Bone marrow (tissue), 2 donors: ENCODE measurements at places on chromosomes 6 and 20.

GRCh38 chr6:73200735-73201134, 24.6 kb downstream of the KHDC1L start:
- no peak for DNase-seq

DNA sequence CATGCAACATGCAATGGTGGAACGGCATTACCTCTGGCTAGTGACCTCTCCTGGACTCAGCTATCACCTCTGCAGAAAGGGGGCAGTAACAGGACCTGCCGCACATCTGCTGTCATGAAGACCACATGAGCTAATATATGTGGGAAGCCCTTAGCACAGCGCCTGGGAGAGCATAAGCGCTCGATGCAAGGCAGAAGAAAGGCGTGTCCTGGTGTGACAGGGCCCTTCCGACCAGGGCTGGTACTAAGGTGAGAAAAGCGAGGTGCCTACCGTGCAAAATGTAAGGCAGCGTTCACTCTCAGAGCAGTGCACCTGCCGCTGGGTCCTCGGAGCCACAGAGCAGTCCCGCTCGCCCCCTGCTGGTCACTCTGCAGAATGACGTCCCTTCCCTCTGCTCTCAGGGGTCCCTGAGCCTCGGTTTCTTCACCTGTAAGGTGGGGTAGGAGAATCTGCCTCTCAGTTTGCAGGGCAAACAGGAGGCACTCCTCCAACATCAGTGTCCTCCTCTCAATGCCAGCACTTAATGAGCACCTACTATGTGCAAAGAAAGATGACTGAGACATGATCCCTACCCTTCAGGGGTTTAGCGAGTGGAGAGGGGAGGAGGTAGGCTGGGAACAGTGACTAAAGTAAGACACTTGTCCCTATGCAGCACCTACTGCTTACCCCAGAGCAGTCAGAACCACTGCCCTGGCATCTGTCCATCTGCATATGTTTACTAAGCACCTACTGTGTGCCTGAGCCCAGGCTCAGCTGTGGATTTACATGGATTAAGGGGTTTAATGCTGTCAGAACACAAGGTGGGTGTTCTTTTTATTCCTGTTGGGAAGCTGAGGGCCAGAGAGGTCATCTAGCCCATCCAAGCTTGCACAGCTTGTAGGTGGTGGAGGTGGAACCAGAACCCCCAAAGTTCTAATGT, 41.1 kb upstream of the PTGIS start:
- DNase-seq: peak; percentile 48

- DNase-seq: no peak
Measured at GRCh38 chr6:43665376-43665775, 20.5 kb downstream of the RSPH9 start.

- DNase-seq: no peak
Measured at GRCh38 chr6:34697904-34698559, 1.5 kb upstream of the ILRUN start.

- peak; percentile 24 for DNase-seq
Measured at GRCh38 chr6:27518881-27519795, 46.2 kb upstream of the ZNF184 start.

DNA sequence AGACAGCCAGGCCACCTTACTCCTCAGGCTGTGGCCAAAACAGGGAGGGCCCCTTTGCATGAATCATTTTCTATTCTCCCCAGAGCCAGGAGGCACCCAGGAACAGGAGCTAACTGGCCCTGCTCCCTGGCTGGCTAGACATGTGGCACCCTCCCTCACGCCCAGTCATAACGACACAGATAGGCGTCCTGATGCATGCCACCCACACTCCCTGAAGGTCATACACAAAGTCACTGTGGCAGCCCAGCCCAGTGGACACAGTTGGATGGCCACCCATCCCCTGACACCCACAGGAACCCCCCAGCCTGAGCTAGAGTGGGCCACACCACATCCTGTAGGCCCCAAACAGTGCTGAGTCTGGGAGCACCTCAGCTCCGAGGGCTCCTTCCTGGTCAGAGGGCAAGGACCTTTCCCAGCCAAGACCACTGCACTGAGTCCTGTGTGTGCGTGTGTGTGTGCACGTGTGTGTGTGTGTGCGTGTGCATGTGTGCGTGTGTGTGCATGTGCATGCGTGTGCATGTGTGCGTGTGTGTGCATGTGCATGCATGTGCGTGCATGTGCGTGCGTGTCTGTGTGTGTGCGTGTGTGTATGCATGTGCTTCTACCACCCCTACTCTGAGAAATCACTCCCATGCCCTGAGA, 21.6 kb downstream of the TFEB start:
- DNase-seq: no peak

DNA sequence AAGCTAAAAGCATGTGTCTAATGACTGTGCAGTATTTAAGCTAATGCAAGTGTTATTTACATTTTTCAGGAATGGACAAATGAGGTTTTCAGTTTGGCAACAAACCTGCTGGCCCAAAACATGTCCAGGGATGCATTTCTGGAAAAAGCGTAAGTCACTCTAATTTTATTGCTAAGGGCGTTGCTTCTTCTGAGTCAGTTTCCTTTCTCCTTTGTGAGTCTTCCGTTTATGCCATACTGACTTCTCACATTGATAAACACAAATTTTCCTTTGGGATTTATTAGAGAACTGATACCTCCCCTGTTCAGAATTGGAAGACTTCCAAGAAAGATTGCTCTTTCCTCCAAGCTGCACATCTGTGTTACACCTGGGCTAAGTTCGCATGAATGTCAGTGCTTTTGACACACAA, 422.9 kb upstream of the PLCB4 start:
- no peak for DNase-seq

- no peak for DNase-seq
Measured at GRCh38 chr6:66065313-66065712, 358.3 kb upstream of the EYS start.

GRCh38 chr6:125919618-125920017, 37.0 kb upstream of the HINT3 start:
- DNase-seq: no peak

- no peak for DNase-seq
Measured at GRCh38 chr6:209432-210103, 82.7 kb upstream of the DUSP22 start.

DNA sequence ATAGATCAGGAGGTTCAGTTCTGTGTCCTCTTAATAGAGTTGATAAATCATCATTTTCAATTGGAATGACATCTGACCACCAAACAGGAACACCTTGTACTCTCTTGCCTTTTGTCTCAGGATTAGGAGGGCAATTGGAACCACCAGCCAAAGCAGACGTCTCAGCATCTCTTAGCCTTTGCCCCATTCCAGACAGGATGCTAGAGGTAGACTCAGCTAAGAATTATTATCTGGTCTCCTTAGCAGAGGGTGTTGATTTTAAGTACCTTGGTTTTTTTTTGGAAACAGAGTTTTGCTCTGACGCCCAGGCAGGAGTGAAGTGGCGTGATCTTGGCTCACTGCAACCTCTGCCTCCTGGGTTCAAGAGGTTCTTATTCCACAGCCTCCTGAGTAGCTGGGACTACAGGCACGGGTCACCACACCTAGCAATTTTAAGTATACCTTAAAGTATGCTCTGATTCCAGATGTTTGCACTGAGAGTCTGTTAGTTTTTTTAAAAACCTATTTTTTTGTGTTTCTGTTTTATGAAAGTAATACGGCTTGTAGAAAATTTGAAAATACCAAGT, 28.0 kb upstream of the ELOVL5 start:
- no peak for DNase-seq

GRCh38 chr20:62420846-62421715, 6.3 kb downstream of the RBBP8NL start:
- DNase-seq: no peak

- DNase-seq: no peak
Measured at GRCh38 chr20:57598060-57598459, 22.2 kb downstream of the ZBP1 start.

DNA sequence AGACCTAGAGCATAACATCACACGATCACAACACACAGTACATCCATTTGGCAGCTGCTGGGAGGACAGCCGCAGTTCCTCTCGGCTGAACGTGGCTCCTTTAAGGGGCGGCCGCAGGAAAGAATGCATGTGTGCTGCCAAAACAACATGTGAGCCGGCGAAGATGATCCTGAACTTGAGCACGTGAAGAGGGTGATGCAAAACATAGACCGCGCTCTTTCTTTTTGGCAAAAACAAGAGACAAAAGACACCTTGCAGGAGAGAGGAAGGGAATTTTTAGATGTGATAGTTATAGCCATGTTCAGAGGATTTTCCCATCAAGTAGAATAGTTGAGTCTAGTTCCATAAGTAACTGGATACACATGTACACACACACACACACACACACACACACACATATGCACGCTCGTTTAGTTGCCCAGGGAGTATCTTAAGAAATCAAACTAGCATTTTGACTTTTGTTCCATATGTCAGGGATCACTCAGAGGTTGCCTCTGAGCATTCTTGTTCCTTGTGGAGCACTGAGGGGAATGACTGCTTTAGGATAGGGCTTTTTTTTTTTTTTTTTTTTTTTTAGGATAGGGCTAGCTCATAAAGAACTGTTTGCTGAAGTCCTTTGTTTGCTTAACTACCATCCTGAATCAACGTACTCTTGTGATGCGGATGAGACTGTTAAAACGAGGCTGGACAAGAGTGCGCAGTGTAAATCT, 21.7 kb upstream of the RANBP9 start:
- no peak for DNase-seq

- DNase-seq: no peak
Measured at GRCh38 chr6:127924031-127924430, 23.2 kb upstream of the THEMIS start.

- no peak for DNase-seq
Measured at GRCh38 chr20:57244221-57244585, 22.2 kb downstream of the BMP7 start.

DNA sequence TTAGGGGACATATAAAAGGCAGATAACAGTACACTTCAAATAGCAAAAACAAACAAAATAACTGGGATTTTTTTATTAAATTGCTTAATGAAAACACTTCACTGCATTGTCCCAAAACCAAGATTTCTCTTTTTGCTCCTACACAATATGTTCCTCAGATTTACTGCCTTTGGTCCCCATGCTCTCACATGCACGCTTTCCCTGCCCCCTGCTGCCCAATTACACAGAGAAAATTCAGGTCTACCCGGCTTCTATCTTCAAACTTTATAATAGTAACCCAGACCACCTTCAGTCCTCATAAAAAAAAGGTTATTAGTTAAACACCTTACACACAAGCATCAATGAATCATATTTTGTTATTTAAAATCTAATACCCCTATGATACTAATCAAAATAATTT, 673.8 kb upstream of the HS3ST5 start:
- no peak for DNase-seq

DNA sequence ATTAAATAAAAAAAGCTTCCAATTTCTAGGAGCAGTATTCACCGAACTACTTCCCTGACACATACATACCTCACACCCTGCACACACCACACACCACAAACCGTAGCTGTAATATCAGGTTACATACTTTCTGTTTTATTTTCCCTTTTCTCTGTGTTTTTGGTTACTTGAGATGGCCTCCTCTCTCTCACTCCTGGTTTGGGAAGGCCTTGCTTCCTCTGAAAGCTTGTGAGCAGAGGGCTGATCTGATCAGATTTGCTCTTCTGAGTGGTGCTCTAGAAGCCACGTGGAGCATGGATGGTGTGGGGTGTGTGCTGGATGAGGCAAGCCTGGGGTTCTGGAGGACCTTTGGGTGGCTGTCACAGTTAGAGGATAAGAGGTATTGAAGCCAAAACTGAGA, 20.9 kb downstream of the UTRN start:
- peak; percentile 42 for DNase-seq

GRCh38 chr6:44407951-44408670, 20.6 kb downstream of the CDC5L start:
- DNase-seq: no peak

DNA sequence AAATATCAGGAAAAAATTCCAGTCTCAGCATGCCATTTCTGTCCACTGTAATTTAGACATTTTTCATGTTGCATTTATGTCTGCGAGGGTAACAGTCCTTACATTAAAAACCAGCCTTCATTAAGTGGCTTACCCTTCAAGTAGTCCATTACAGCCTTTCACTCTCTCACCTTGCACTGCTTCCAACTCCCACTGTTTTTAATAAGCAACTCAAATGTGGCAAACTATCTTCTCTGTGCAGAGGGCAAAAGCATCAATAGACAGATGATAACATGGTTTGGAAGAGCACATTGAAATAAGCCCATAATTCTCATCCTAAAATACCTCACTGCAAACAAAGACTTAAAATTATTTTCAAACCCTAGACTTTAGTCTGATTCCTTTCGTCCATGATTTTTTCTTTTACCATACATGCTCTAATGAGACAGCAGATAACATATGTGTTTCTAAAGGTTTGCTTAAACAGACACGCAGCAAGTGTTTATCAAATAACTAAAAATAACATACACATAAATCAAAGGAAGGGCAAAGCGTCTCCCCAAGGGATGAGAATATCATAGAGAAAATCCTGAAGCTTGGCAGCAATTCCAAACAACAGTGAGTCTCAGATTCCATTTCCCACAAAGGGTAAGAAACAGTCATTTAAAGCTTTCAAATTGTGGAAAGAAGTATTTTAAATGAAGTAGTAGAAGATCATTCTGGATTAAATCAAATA, 130.4 kb downstream of the PTPRK start:
- DNase-seq: no peak

- DNase-seq: no peak
Measured at GRCh38 chr6:101758368-101758767, 364.9 kb downstream of the GRIK2 start.

GRCh38 chr6:24576447-24576846, 69.5 kb downstream of the KIAA0319 start:
- no peak for DNase-seq

DNA sequence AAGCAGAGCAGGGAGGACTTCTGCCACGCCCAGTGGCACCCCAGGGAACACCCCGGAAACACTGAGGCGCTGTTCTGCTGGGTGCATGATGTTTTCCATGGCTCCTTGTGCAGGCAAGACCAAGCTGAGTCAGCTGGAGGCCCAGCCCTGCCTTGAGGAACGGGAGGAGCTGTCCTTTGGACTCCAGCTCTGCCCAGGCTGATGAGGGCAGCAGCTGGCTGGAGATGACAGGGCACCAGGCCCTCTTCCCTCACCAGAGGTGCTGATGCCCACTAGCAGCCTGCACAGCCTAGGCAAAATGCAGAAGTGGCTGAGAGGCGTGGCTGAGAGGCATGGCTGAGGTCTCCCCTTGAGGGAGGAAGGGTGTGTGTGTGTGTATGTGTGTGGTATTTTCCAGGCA, 2.4 kb downstream of the C6orf132 start:
- peak; percentile 68 for DNase-seq

DNA sequence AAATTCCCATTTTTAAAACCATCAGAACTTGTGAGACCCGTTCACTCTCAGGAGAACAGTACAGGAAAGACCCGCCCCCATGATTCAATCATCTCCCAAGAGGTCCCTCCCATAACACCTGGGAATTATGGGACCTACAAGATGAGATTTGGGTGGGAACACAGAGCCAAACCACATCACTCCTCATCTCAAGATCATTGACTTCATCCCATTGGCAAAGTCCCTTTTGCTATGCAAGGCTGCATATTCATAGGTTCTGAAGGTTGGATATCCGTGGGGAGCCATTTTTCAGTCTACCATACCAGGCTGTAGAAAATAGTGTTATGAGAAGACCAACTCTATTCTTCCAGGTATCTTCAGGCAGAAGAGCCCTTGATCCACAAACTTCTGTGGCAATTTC, 219.1 kb downstream of the DOK5 start:
- DNase-seq: no peak

GRCh38 chr20:49345524-49345923, 67.7 kb upstream of the ZNFX1 start:
- DNase-seq: no peak

GRCh38 chr6:35592178-35592577, 79.5 kb upstream of the TULP1 start:
- DNase-seq: no peak

GRCh38 chr6:138774370-138774769, 801 bp downstream of the CCDC28A start:
- DNase-seq: no peak

- no peak for DNase-seq
Measured at GRCh38 chr20:45964006-45964400, 8.0 kb downstream of the ZNF335 start.
